SK-N-MC (cell line): ENCODE measurements at places on chromosomes 1 and 21.

DNA sequence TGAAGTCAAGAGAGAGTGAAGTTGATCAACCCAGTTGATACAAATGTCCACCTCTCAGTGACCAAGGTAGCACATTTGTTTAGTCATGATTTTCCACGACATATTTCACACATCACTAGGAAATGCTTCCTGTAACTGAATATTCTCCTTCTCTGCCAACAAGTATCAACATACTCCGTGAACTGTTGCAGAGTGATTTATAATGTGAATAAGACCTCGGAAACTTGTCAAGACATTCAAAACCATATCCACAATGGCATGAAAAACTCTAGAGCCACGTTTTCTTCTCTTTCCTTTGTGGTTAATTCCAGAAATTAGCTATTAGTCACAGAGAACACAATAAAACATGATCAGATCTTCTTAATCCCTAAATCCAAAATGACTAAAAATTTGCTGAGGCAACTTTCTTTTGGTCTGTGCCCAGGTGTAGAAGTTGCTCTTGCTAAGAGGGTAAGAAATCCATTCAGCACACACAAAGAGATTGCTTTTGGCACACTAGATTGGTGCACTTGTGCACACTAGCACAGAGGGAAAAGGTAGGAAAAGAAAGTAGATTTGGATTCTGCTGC is 244.3 kb upstream of the NRIP1 start:
- no peak for DNase-seq

DNA sequence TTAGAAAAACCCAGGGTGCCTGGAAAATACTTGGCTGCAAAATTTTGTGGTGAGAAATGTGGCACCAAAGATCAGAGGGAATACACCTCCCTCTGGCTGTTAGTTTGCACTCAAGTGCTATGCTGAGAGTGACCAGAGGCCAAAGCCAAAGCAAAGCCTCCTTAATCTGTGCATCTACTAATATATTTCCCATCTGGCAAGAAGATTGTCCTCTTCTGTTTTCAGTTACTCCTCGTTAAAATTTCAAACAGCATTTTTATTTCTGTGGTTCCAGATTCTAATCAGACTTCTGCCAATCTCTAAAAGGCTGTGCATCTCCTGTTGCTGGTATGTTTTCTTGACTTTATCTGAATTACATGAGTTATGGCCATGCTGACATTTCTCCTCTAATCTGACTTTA is 327.4 kb downstream of the TBX15 start:
- DNase-seq = no peak

GRCh38 chr21:33007747-33008146 is 18.0 kb upstream of the OLIG2 start:
- DNase-seq = no peak

DNA sequence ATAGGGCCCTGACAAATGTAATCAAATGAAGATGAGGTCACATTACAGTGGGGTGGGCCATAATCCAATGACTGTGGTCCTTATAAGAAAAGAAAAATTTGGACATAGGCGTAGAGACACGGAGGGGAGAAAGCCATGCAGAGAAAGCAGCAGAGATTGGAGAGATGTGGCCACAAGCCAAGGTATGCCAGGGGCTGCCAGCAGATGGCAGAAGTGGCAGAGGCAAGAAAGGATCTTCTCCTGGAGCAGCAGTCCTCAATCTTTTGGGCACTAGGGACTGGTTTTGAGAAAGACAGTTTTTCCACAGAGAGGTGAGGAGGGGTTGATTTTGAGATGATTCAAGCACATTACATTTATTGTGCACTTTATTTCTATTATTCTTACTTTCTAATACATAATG is 355.1 kb downstream of the NPHP4 start:
- no peak for DNase-seq

GRCh38 chr1:212302745-212303383 is 17.7 kb downstream of the PPP2R5A start:
- no peak for DNase-seq

GRCh38 chr1:187474336-187474735 is 645.6 kb downstream of the PLA2G4A start:
- no peak for DNase-seq

GRCh38 chr1:4422504-4423289 is 231.7 kb upstream of the AJAP1 start:
- DNase-seq = no peak

DNA sequence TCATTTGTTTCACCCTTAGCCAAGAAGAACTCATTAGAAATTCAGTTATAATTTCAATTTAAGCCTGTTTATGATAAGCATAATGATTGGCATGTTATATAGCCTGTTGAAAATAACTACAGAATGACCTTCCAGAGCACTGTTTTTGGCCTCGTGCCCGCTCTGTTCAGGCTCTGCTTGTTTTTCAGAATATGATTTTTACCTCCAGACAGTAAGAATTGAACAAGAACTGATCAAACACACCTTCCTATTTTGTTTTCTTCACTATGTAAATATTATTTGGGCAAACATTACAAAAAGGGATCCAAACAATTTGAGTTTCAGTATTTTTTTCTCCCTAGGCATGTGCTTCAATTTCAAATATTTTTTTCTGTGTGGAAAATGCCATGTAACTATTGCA is 48.1 kb upstream of the ANGPTL1 start:
- DNase-seq = no peak

GRCh38 chr1:44447051-44447810 is 42.2 kb downstream of the RNF220 start:
- no peak for DNase-seq

DNA sequence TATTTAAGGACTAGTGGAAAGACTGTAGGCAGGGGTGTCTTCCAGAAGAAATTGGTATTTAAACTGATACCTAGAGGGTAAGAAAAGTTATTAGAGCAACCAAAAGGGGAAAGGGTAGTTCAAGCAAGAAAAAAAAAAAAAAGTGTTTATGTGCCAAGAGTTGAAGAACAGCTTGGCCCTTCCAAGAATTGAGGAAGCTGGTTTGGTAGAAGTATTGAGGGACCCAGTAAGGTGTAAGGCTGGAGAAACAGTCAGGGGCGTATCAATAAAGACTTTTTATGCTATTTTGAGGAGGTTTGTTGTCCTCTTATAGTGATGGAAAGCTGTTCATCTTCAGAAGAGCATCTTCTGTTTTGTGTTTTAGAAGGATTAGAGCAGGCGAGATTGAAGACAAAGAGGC is 108.3 kb downstream of the PTPRC start:
- no peak for DNase-seq

GRCh38 chr1:83959824-83960498 is 39.0 kb downstream of the TTLL7 start:
- no peak for DNase-seq

GRCh38 chr1:145978471-145978853 is 14.0 kb downstream of the POLR3GL start:
- no peak for DNase-seq

GRCh38 chr1:3522112-3522511 is 67.6 kb downstream of the ARHGEF16 start:
- no peak for DNase-seq

DNA sequence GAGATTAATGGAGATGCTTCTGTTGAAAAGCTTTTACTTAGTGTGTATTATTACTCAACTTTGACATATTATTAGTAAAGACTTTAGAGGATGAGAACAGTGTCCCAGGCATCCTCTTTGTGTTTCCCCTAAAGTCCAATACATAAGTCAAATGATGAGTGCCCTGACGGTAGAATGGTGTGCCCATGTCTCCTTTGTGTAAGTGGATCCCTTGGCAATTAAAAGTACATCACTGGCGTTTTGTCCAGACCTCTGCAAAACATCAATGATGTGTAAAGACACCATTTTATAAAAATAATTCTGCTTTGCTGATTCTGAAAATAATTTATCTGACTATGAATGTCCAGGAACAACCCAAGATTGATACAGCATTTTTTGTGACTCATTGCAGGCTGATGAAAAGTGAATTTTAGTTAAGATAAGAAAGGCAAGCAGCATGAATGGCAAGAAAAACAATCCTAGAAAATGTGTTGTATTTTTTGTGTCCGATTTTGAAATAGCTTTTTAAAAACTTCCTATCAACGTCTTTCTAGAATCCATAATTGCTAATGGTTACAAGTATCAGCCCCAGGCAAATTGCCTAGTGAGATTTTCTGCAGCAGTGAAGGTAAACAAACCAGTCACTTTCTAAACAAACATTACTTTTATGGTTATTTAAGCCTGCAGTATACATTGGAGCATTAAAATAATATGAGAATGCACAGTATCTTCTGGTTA is 251.5 kb downstream of the PTPRC start:
- DNase-seq = no peak

- DNase-seq = no peak
Observed at GRCh38 chr1:168636642-168637111, 60.3 kb downstream of the XCL1 start.

GRCh38 chr1:47942240-47942629 is 55.0 kb downstream of the TRABD2B start:
- DNase-seq = no peak

DNA sequence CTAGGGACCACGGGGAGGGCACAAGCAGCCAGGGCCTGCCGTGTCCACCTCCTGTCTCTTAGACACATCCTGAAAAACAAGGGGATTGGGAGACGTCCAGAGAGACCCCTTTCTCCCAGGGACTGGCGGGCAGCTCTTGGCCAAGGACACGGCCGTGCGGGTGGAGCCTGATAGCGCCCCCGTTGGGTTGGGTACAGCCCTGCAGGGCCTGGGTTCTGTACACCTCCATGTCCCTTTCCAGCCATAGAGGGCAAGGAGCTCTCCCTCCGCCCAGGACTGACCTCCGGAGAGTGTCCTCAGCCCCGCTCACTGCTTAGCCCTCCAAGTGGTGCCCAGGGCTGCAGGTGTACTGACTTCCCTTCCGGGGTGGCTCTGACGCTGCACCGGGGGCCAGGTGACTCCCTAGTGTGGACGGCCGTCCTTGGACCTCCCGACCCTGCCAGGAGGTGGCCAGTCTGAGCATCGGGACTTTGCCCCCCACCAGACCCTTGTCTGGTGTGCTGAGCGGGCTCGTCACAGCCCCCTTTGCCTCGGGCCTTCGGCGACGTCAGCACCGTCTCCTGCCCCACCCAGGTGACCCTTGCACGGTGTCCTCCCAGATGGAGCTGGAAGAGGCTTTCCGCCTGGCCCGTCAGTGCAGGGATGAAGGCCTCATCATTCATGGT is 5.8 kb downstream of the PRKCZ start:
- DNase-seq = no peak

DNA sequence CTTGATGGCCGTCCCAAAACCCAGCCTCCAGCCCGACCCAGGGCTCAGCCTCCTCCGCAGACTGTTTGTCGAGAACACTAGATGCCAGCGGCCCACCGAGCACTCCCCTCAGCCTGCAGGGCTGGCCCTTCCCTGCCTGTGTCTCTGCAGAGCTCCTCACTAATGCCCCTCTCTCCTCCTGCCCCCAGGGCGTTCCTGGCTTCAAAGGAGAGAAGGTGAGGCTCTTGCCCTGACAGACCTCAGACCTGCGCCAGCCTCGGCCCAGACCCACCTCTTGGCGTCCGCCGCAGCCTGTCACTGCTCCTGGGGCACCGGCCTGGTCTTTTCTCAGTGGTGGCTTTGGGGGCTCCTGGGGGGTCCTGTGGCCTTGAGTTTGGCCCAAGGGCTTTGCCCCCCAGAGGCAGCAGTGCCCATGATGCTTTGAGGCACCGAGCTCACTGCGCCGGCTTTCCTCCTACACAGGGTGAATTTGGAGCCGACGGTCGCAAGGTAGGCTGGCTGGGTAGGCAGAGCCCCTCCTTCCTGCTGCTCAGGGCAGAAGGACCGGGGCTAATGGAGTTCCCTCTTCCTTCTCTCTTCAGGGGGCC is 18.4 kb downstream of the COL6A2 start:
- no peak for DNase-seq

DNA sequence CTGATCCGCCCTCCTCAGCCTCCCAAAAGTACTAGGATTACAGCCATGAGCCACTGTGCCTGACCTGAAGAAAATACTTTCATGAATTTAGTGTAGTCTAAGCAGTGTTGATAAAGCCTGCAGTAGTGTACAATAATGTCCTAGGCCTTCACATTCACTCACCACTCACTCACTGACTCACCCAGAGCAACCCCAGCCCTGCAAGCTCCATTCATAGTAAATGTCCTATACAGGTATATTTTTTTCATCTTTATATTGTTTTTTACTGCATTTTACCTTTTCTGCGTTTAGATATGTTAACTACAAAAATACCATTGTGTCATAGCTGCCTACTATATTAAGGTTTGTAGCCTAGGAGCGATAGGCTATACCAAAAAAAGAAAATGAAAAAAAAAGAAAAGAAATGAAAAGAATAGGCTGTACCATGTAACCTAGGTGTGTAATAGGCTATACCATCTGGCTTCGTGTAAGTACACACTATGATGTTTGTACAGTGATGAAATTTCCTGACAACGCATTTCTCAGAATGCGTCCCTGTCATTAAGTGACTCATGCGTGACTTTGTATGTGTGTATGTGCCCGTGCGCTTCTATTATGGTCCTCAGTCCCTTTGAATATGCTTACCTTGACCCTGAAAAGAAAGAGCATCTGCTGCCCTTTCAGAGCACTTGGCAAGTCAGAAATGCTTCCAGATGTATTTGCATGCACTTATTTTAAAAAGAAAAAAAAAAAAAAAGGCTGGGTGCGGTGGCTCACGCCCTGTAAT is 9.2 kb upstream of the SLAMF8 start:
- DNase-seq = no peak

GRCh38 chr1:65844821-65845534 is 52.3 kb downstream of the PDE4B start:
- DNase-seq = no peak

GRCh38 chr1:58524353-58524945 is 22.1 kb downstream of the OMA1 start:
- no peak for DNase-seq

DNA sequence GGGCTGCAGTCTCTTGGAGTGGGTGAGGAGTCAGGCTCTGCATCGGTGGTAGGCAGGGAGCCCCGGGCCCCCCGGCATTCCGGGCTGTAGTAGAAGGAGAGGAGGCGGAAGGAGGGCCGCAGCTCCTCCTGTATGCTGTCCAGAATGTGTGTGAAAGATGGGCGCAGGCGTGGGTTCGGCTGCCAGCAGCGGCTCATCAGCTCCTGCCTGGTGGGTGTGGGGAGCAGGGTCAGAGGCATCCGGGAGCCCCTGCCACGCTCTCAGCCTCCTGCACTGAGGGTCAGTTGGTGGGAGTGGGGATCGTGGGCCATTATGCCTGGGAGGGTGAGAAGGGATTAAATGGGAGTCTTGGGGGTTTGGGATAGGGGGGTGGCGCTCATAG is 18.0 kb downstream of the INSRR start:
- no peak for DNase-seq

DNA sequence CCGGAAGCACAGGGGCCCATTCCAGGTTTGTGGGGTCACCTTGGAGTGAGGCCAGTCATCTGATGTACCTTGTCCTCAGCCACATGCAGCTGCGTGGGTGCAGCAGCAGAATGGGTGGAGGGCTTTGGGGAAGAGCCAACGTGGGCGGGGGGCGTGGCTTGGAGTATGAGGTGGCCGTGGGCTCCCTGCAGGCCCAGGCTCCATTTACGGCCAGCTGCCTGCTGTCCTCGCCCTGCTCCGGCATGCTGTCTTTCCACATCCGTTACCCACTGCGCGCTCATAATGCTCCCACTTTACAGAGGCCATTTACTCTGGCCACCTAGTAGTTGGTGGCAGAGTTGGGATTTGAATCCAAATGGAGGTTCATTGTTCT is 27.8 kb upstream of the TINAGL1 start:
- no peak for DNase-seq
